GM12864 (cell line): ENCODE measurements at places on chromosomes 7 and 10.
A peak's percentile ranks its signal among the peaks of the same experiment; 100 is the strongest.

GRCh38 chr7:77293046-77293445, 93.4 kb upstream of the FGL2 start:
- no peak for DNase-seq

DNA sequence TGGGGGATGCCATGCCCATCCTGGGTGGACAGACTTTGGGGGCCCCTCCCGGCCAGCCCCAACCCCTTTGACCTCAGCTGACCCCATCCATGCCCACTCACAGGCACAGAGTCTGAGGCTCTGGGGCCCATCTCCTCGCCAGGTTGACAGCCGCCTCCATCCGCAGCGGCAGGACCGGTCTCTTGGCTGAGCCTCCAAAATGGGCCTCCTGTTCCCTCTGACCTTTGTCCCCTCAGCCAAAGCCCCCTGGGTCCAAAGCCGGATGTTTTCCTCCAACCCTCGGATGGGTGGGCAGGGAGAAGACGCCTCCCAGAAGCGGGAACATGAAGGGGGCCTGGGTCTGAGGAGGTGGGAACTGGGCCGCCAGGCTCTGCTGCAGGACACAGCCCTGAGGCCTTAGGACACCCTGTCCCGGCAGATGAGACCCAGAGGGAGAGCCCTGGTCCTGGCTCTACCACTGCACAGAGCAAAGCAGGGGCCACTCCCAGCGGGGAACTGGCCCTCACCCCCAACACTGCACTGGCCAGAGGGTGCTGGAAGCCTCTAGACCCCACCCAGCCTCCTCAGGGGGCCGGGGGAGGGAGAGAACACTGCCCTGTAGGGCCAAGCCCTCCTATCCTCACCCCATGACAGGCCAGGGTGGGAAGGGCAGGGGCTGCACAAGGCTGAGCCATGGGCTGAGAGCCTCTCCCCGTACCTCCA, 12.6 kb downstream of the PDGFA start:
- no peak for DNase-seq

GRCh38 chr7:102154425-102154824, 132.2 kb upstream of the SH2B2 start:
- no peak for DNase-seq

- DNase-seq: no peak
Observed at GRCh38 chr10:104819731-104820130, 178.6 kb downstream of the SORCS3 start.

GRCh38 chr10:88318803-88319202, 264.3 kb downstream of the RNLS start:
- peak; percentile 19 for DNase-seq

GRCh38 chr7:143514995-143515735, 37.5 kb downstream of the TAS2R41 start:
- no peak for DNase-seq

DNA sequence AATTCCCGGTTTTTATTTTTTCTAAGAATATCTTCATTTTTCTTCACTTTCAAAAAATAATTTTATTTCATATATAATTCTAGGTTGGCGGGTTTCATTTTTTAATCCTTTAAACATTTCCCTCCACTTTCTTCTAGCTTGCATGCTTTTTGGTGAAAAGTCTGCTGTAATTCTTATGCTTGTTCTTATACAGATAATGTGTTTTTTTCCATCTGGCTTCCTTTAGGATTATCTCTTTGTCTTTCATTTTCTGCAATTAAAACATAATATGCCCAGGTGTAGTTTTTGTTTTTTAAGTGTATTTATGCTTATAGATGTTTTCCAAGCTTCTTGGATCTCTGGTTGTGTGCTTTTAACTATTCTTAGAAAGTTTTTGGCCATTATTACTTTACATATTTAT, 341.3 kb upstream of the SEMA3C start:
- DNase-seq: no peak

- no peak for DNase-seq
Observed at GRCh38 chr7:46786221-46786954, 795.5 kb downstream of the TNS3 start.

GRCh38 chr7:5872326-5872725, 8.3 kb upstream of the OCM start:
- DNase-seq: no peak

- DNase-seq: no peak
Observed at GRCh38 chr10:124087672-124088634, 5.4 kb downstream of the CHST15 start.

- no peak for DNase-seq
Observed at GRCh38 chr10:34075254-34075926, 739.7 kb downstream of the PARD3 start.

DNA sequence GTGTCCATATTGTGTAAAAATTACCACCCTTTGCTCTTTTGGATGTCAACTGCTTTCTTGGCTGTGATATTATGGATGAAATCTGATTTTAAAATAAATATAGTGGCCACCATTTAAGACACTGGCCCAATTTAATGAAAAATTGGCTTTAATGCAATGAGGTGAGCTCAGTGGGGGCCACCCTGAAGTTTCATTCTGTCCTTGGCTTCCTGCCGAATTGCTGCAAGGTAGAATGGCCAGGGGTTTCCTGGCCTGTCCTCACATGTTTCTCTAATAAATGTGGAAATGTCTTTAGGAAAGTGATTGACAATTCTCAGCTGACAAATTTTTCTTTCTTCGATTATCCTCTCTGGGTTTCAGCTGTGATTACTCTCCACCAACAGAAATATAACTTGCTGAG, 36.0 kb downstream of the DYNC1I1 start:
- DNase-seq: no peak

- no peak for DNase-seq
Observed at GRCh38 chr7:94571816-94572215, 62.2 kb downstream of the CASD1 start.

- DNase-seq: peak; percentile 75
Observed at GRCh38 chr7:44046321-44047061, 2.0 kb downstream of the DBNL start.

DNA sequence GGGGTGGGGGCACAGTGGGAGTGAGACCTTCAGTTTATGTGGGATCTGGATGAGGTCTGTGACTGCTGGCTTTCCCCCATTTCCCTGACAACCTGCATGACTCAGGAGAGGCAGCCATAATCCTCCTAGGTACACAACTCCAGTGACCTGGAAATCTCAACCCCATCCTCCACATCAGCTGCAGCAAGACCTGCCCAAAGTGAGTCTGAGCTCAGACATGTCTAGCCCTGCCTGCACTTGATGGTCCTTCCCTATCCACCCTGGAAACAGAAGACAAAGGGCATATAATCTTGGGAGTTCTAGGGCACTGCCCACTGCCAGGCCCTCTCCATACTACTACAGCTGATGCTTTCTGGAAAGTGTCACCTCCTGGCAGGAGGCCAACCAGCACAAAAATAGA, 75.6 kb downstream of the GRM8 start:
- DNase-seq: no peak

DNA sequence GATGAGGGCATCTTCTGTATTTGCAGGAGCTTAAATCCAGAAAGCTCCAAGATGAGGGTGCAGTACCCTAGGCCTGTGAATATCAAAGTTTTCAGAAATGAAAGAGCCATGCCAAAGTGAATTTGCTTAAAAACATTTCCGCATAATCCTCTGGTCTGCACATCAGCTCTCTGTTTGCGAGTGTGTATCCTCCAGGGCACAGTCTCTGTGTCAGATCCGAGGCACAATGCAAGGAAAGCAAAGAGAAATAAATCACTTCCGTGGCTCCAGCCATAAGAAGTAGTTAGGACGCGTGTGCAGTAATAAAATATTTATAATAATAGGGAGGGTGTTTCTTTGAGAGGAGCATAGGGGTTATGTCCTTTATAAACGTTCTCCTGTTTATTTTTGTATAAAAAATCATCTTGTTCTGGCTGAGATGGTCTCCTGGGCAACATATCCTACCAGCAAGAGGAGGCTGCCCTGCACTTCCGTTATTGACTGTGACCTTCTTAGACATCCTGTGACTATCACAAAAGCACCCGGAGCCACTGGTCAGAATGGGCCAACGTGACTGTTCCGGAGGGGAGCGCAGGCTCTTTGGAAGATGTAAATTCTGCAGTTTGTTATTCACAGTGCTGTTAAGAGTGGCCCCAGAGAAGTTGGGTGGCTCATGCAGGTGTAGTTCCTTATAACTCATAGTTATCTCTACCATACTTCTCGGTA, 667.6 kb upstream of the FOXK1 start:
- no peak for DNase-seq

DNA sequence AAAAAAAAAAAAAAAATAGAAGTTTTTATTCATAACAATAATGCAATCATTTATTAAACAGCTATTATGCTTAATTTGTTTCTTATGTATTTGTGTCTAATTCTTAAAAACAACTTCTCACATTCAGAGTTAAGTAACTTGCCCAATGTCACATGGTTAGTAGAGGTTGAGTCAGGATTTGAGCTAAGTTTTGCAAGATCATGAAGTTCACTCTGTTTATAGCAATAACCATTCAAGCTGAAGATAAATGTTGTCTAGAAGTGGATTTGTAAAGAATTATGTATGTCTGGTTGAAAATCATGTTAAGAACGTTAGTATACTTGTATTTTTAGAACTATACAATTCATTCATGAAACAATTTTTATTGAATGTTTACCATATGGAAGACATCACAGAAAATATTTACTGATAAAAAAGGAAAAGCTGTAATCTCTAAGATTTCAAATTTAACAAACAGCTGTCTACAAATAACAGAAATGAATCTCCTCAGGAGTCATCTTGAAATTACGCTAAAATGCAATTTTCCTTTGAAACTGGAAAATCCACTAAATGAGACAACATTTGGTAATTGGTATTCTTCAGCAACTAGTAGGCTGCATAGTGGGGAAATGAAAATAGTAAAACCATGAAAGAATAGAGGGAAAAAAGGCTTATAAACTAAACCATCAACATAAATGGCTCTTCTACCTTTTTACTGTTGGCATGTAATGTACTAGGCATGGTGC, 70.5 kb upstream of the AHR start:
- DNase-seq: no peak

GRCh38 chr7:92115821-92116220, 18.5 kb downstream of the CYP51A1 start:
- no peak for DNase-seq

DNA sequence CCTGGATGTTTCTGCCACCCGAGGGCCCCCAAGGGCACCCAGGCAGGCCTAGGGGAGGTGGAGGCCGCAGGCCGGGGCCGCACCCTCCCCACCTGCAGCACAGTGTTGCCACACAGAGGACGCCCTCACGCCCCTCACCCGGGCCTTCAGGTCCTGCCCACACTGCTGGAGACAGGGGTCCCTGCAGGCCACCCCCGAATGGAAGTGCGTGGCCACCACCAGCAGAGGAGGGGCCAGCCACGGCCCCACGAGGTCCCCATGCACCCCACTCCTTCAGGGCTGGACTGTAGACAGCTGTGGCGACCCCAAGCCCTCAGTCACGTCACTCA, 35.4 kb downstream of the ADAP1 start:
- DNase-seq: no peak

DNA sequence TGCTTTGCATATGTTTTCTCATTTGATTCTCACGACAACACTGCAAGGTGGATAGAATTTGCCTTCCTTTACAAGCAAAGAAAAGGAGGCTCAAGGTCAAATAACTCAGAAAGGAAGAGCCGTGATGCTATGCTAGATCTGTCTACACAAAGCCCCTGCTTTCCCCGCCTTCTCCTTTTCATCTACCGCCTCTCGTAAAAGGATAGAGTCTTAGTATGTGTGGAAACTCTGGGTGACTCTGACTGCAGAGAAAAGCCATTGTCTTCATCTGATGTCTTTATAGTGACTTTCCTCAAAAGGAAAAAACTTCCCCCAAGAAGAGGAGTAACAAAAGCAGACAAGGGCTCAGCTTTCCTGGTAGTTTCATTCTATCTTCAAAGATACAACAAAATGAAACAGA, 292.7 kb downstream of the ACTR3B start:
- no peak for DNase-seq

DNA sequence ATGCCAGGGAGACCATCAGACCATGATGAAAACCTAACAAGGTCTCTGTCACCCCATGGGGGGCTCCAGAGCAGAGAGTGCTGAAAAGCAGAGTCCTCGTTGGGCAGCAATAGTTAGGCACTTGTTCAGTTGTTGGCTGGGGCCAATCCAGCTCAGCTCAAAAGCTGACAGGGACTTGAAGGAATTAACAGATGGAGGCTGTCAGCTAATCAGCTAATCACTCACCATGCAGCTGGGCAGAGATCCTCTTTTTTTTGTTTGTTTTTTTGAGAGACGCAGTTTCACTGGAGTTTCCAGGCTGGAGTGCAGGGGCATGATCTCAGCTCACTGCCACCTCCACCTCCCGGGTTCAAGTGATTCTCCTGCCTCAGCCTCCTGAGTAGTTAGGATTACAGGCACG, 18.1 kb downstream of the CEP55 start:
- DNase-seq: no peak

DNA sequence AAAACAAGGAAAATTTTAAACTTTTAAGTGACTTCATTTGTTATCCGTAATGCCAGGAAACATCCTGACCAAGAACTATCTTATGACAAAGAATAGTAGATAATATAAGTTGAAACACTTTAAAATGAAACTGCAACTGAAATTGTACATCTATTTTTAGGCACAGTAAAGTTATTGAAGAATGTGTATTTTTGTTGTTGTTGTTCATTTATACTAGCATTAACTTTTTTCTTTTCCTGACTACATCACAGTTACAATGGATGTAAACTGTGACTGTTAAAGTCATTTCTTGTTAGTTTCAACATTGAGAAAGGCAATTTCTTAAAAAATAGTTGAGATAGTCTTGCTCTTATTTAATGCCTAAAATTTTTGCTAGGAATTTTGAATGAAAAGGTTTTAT, 2.6 kb downstream of the CPED1 start:
- DNase-seq: no peak

- DNase-seq: no peak
Observed at GRCh38 chr10:80196950-80197315, 8.4 kb downstream of the ANXA11 start.
